ENCODE measurements at places on chromosomes 4 and X. TPM values are rescaled to one million over a fixed set of nuclear protein-coding genes. Genes with fewer than 3 reads are reported as not detected.

- H3K4me1 ChIP-seq = no peaks in the 10 kb centered on the region
- H3K27me3 ChIP-seq = no peaks in the 10 kb centered on the region
- no peak overlapping the region for H3K4me3 ChIP-seq
- H3K27ac ChIP-seq = no peak overlapping the region
- DNase-seq = no peak
Measured at GRCh38 chrX:17067534-17067933, 121.1 kb downstream of the REPS2 start.

The GLRB gene
- polyA plus RNA-seq = not detected

The GABRG1 gene
- polyA plus RNA-seq = not detected

- no peak for DNase-seq
- H3K4me3 ChIP-seq = no peak overlapping the region
- H3K27ac ChIP-seq = no peak overlapping the region
- no peaks in the 10 kb centered on the region for H3K36me3 ChIP-seq
- no peaks in the 10 kb centered on the region for H3K27me3 ChIP-seq
Measured at GRCh38 chr4:10803713-10804343, 119.3 kb upstream of the CLNK start.

GRCh38 chr4:681736-682451 lies 7.1 kb downstream of the SLC49A3 start:
- peak overlapping the region; percentile 23 for H3K4me3 ChIP-seq
- peaks cover 12% of the 10 kb centered on the region for H3K4me1 ChIP-seq
- H3K27ac ChIP-seq = no peak overlapping the region
- H3K36me3 ChIP-seq = no peaks in the 10 kb centered on the region
- H3K27me3 ChIP-seq = no peaks in the 10 kb centered on the region

DNA sequence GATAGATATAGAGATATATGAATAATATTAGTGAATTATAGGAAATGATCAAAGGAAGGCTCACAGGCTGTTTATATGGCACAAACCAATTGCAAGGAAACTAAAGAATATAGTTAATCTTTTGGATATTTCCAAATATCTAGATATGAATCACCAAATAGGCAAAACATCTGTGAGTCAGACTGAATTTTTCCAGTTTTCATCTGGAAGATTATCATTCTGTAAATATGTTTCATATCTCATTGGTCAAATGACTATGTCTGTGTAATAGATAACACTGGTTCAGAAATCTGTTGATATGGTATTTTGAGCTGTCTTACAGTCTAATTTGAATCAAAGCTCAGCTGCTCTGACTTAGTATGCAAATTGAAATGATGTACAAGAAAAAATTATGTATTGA lies 303.6 kb downstream of the FAM133A start:
- no peak for DNase-seq
- H3K27me3 ChIP-seq = no peaks in the 10 kb centered on the region
- no peak overlapping the region for H3K27ac ChIP-seq
- H3K4me1 ChIP-seq = no peaks in the 10 kb centered on the region

DNA sequence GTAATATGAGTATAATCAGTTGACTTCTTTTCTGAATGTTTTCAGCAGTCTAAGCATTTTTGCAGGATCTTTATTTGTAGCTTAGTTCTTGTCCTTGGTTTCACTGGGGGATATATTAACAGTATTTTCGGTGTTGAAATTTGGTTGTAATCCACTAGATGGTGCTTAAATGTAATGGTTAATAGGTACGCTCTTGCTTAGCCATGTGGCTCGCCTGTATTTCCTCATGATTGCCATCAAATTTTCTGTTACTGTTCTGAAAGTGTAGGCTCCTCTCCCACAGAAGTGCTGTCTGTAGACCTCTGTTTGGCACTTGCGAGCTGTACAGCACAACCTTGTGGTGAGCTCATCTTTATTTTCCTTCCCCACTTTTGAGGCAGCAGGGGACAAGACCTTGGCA lies 3.9 kb upstream of the FAAH2 start:
- H3K4me3 ChIP-seq = no peak overlapping the region
- H3K4me1 ChIP-seq = no peaks in the 10 kb centered on the region
- H3K27ac ChIP-seq = no peak overlapping the region
- H3K36me3 ChIP-seq = no peaks in the 10 kb centered on the region
- no peaks in the 10 kb centered on the region for H3K27me3 ChIP-seq

Measured in B cell (primary cell).